Stimulated activated CD4-positive, alpha-beta T cell treated with anti-CD3 and anti-CD28 coated beads, TNF-alpha, amount 100 ng/mL, for 48 hours (primary cell): ENCODE measurements at places on chromosomes 7 and 10.
A peak's percentile ranks its signal among the peaks of the same experiment; 100 is the strongest.

DNA sequence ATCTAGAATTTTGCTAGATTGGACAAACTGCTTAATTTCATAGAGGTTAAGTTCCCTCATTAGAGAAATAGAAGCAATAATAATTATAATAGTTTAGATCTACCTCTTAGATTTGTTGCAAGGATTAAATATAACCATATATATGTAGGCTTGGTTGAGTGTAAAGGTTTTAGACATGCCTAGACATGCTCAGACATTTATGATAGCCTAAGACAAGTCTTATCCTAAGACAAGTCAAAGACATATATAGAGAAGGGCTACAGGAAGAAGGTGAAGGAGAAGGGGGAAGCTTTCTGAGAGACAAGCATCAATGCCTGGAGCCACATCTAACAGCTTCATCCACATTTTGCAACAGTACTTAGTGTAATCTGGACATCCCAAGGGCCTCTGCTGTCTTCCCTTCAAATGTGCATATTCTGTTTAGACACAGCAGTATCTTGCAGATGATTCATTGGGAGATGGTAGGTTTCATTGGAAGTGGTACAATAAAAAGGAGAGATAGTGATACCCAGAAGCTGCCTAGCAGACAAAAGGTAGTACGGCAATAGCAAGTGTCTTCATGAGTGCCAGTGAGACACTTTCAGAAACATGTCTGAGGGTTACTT is 146.5 kb downstream of the HGF start:
- no peak for DNase-seq

- no peak for DNase-seq
These were observed 675.5 kb downstream of the SUGCT start for GRCh38 chr7:40810274-40810673.

DNA sequence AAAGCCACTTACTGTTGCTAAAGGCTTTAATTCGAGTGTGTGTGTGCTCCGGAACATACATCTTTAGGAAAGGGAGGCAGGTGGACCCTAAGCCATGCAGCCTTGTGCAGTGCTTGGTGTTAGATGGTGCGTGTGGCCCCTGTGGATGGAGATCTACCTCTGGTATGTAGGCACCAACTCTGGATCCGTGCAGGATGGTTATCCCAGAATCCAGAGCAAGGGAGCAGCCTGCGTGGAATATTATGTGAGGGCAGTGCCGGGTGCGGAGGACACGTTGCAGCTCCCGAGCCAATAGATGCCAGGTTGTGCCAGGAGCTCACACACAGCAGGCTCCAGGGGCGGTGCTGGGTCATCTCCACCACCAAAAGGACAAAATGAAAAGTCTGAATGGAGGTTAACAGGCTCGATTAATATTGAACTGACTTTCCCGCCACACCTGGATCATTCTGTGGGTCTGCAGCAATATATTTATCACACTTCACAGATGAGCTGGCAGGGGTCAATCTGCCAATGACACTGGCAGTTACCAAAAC is 143.0 kb upstream of the NPS start:
- DNase-seq, result no peak

- DNase-seq, result no peak
These were observed 27.7 kb downstream of the PLXNA4 start for GRCh38 chr7:132548489-132549078.

- DNase-seq, result no peak
These were observed 21.6 kb downstream of the SEMA3D start for GRCh38 chr7:85165263-85165662.

GRCh38 chr7:66050337-66050957 is 25.2 kb upstream of the ASL start:
- DNase-seq, result no peak

- DNase-seq, result no peak
These were observed 11.2 kb downstream of the TRIM56 start for GRCh38 chr7:101096331-101096956.

DNA sequence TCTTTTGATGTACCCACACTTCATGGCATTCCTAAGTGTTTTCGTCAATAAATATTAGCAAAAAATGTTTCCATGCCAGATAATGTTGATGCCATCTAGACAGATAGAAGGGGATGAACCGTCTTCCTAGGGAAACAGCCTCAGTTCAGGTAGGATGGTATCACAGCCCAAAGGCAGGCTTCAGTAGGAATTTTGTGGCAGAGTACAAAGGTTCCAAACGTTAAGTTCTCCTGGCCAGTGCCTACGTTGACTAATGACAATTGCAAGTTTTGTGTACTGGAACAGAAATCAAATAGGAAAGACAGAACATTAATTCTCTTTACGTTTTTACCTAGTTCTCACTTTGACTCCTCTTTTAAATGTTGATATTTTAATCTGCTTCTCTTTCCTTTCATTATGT is 75.0 kb downstream of the ZMYND11 start:
- DNase-seq, result no peak

GRCh38 chr7:44980393-44981034 is 1.7 kb upstream of the MYO1G start:
- peak; percentile 71 for DNase-seq

DNA sequence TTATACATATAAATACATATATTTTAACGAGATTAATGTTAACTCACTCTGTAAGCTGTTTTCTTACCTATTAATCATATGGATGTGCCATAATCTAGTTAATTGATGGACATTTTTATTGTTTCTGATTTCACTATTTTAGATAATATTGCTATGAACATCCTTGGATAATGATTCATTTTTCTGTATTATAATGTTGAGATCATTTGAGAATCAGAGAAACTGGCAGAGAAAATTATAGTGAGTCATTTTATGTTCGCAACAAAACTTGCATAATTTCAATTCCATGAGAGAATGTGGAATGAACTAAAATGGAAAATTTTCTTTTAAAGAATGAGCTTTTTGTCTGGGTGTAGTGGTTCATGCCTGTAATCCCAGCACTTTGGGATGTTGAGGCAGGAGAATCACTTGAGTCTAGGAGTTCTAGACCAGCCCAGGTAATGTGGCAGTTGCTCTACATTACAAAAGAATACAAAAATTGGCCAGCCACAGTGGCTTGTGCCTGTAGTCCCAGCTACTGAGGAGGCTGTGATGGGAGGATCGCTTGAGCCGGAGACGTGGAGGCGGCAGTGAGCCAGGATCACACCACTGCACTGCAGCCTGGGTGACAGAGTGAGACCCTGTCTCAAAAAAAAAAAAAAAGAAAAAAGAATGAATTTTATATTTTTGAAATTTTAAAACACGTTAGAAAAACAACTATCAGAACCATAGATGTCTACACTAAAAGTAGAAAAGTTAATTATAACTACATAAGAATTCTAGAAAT is 40.5 kb downstream of the PAPSS2 start:
- DNase-seq, result no peak

DNA sequence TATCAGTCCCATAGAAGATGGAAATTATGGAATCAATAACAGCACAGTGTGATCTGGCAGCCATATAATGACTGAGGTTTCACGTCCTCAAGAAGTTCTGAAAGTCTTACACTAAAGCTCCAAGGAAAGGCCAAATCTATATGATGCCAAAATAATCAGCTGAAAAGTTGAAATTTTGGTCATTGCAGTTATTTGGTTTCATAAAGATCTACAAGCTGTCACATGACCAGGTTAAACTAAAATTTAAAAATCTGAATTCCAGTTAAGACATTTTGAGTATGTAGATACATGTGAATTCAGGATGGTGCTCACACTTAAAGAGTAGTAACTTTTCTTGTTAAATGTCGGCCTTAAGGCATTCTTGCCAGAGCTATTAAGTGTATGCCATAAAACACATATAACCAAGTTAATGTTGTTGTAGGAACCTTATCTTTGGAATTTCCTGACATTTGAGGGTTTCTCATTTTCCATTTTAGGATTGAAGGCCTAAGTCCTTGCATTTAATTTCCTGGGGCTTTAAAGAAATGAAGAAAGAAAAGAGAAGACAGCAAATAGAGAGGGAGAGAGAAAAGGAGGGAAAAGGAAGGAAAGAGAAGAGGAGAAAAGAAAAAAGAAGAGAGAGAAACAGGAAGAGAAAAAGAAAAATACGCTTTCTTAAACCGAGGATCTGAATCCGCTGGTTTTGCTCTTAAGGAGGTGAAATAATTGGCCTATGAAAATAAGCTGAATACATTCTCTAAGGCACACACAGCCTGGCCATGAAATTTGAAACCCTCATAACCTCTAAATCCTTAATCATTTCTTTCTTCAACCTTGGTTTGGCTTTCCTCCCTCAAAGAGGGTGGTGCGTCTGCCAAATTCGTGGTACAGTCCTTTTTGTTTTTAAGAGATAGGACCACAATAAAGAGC is 43.8 kb downstream of the DENND2A start:
- DNase-seq, result no peak

DNA sequence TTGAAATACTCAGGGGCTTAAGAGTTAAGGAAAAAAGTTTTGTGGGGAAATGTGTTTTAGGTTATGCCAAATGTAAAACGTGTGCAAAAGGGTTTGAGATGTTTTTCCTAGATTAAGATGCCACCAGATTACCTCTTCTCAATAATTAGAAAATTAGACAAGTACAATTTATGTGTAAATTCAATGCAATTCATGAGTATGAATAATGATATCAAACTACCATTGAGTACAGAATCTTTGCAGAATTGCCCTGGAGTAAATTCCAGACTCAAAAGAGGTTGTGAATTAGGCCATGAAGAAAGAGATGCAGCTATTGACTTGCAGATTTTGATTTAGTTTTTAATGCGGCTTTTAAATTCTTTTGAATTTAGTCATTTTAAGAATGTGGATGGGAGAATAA is 159.4 kb upstream of the INHBA start:
- no peak for DNase-seq

- no peak for DNase-seq
These were observed 440.9 kb upstream of the GRM3 start for GRCh38 chr7:86202833-86203232.

- DNase-seq, result no peak
These were observed 2.1 kb downstream of the ENTPD7 start for GRCh38 chr10:99661377-99661763.
